ENCODE measurements at places on chromosomes 16 and 17. TPM values are rescaled to one million over a fixed set of nuclear protein-coding genes. Genes with fewer than 3 reads are reported as not detected.

The ADAP2 gene
- total RNA-seq, result 0.69 TPM

The TNP2 gene
- not detected for total RNA-seq

The SOX15 gene
- total RNA-seq, result 19.9 TPM

The GUCY2D gene
- 1.1 TPM for total RNA-seq

The SMPD3 gene
- 0.99 TPM for total RNA-seq

The SLFN12 gene
- 12.2 TPM for total RNA-seq

The PAM16 gene
- 87.2 TPM for total RNA-seq

Measured in WTC11 (cell line).